Neural crest cell (in vitro differentiated cells): ENCODE measurements at places on chromosomes 5 and 9.
A peak's percentile ranks its signal among the peaks of the same experiment; 100 is the strongest.

GRCh38 chr9:969310-970150 lies 6.9 kb upstream of the DMRT3 start:
- H3K4me1 ChIP-seq, result peaks cover 19% of the 10 kb centered on the region
- H3K27me3 ChIP-seq, result peaks cover 99% of the 10 kb centered on the region
- DNase-seq, result no peak
- no peaks in the 10 kb centered on the region for H3K36me3 ChIP-seq
- no peak overlapping the region for H3K4me3 ChIP-seq

- H3K27ac ChIP-seq, result no peak overlapping the region
- H3K27me3 ChIP-seq, result no peaks in the 10 kb centered on the region
- no peak overlapping the region for H3K4me3 ChIP-seq
- H3K36me3 ChIP-seq, result no peaks in the 10 kb centered on the region
- H3K4me1 ChIP-seq, result peaks cover 15% of the 10 kb centered on the region
- no peak for DNase-seq
These were observed 761.6 kb upstream of the SEMA6A start for GRCh38 chr5:117336208-117336607.

- H3K4me1 ChIP-seq, result no peaks in the 10 kb centered on the region
- no peaks in the 10 kb centered on the region for H3K27me3 ChIP-seq
- no peaks in the 10 kb centered on the region for H3K36me3 ChIP-seq
- H3K4me3 ChIP-seq, result no peak overlapping the region
- no peak overlapping the region for H3K27ac ChIP-seq
- DNase-seq, result no peak
These were observed 148.9 kb downstream of the RXRA start for GRCh38 chr9:134475011-134475790.

DNA sequence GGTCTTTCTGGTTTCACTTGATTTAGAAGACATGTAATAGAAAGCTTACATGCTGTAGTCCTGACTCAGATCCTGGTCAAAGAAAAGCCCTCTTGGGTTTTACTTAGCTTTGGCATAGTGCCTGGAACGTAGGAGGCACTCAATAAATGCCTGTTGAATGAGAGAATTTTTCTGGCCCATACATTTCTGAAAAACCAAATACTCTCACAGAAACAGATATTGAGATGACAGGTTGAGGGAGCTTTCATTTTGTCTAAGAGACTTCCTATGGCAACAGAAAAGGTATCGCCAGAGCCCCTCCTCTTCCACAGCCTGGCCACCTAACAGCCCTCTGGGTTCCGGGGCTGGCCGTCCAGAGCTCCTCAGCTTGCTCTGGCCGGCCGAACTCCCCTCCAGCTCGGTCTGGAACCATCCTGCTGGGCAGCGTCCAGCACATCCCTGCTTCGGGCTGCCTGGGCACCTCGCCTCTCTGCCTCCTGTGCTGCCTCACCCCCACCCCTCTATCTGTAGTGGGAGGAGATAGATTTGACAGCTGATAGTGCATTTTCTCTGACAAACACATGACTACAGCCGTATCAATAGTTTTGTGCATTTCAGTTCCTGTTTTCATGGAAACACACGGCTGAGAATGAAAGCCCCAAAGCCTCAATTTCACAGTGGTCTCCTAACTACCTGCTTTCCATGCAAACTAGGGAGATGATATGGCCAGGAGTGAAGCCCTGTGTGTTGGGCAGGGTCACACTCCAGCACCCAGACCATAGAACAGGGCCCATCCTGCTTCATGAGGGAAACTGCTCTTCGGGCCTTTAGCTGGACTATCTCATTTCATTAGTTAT lies 1.1 kb downstream of the IL4 start:
- peaks cover 5% of the 10 kb centered on the region for H3K4me1 ChIP-seq
- DNase-seq, result no peak
- no peak overlapping the region for H3K27ac ChIP-seq
- no peak overlapping the region for H3K4me3 ChIP-seq
- no peaks in the 10 kb centered on the region for H3K36me3 ChIP-seq

DNA sequence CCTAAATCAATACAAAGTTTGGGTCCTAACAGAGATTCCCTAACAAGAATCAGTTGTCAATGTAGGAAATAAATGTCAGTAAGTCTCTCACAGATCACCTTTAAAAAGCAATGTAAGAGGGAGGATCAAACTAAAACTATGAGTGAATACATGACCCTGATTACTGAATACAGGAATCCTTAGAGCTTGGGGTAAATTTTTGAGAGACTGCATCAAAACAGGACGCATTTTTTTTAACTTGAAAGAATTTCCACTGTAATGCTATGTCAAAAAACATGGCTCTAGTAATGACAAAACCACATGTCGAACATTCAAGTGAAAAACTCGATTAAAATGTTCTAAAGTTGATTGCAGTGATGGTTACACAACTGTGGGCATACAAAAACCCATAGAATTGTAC lies 21.9 kb downstream of the ZDHHC21 start:
- peaks cover 11% of the 10 kb centered on the region for H3K36me3 ChIP-seq
- no peak overlapping the region for H3K4me3 ChIP-seq
- H3K4me1 ChIP-seq, result no peaks in the 10 kb centered on the region
- DNase-seq, result no peak
- H3K27ac ChIP-seq, result no peak overlapping the region

DNA sequence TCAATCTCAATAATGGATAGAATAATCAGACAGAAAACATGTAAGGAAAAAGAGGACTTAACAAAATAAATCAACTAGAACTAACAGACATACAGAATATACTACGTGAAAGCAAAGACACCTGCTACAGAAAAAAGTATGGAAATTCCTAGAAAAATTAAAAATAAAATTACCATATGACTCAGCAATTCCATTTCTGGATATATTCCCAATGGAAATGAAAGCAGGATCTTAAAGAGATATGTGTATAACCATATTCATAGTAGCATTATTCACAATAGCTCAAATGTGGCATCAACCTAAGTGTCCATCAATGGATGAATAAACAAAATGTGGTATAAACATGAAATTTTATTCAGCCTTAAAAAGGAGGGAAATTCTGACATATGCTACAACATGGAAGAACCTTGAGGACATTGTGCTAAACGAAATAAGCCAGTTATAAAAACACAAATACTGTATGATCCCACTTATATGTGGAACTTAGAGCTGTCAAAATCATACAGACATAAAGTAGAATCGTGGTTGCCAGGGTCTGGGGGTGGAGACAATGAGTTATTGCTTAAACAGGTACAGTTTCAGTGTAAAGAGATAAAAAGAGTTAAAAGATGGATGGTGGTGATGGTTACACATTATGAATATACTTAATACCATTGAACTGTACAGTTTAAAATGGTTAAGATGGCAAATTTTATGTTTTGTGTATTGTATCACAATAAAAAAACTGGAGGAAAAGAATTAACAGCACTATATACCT lies 6.9 kb downstream of the PLAA start:
- peaks cover 22% of the 10 kb centered on the region for H3K4me1 ChIP-seq
- H3K27me3 ChIP-seq, result no peaks in the 10 kb centered on the region
- no peak overlapping the region for H3K27ac ChIP-seq
- peaks cover 30% of the 10 kb centered on the region for H3K36me3 ChIP-seq
- no peak for DNase-seq

DNA sequence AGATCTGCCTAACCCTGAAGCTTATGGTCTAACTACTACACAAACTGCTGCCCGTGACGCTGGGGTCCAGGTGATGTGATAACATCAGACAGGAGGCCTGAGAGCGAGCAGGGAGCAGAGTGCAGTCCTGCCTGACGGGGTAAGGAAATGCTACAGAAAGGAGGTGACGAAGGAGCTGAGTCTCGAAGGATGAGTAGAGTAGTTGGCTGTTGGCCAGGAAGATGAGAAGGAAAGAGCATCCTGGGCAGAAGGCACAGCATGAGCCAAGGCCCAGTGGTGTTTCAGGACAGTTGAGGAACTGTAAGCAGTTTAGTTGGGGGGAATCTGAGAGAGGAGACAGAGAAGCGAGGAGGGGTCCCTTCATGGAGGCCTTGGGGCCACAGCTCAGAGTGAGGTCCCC lies 136.0 kb upstream of the TBC1D2 start:
- H3K27me3 ChIP-seq, result peaks cover 18% of the 10 kb centered on the region
- no peaks in the 10 kb centered on the region for H3K4me1 ChIP-seq

GRCh38 chr9:135221951-135222631 lies 134.6 kb downstream of the OLFM1 start:
- DNase-seq, result no peak
- H3K36me3 ChIP-seq, result no peaks in the 10 kb centered on the region
- peaks cover 16% of the 10 kb centered on the region for H3K4me1 ChIP-seq
- H3K27me3 ChIP-seq, result peaks cover 12% of the 10 kb centered on the region

DNA sequence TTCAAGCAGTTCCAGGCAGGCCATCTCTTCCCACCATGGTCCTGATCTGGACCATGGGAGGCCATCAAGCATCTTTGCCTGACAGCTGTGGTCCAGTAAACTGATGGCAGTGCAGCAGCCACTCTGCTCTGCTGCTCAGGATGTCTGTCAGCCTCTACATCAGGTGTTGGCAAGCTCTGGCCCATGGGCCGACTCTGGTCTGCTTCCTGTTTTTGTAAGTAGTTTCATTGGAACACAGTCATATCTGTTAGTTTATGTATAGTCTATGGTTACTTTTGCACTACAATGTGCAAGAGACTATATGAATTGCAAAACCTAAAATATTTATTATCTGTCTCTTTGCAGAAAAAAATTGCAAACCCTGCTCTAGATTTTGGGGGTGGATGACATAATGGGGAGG lies 225.0 kb downstream of the KCTD16 start:
- no peak for DNase-seq
- no peaks in the 10 kb centered on the region for H3K36me3 ChIP-seq
- no peaks in the 10 kb centered on the region for H3K4me1 ChIP-seq
- H3K27me3 ChIP-seq, result no peaks in the 10 kb centered on the region
- H3K4me3 ChIP-seq, result no peak overlapping the region

DNA sequence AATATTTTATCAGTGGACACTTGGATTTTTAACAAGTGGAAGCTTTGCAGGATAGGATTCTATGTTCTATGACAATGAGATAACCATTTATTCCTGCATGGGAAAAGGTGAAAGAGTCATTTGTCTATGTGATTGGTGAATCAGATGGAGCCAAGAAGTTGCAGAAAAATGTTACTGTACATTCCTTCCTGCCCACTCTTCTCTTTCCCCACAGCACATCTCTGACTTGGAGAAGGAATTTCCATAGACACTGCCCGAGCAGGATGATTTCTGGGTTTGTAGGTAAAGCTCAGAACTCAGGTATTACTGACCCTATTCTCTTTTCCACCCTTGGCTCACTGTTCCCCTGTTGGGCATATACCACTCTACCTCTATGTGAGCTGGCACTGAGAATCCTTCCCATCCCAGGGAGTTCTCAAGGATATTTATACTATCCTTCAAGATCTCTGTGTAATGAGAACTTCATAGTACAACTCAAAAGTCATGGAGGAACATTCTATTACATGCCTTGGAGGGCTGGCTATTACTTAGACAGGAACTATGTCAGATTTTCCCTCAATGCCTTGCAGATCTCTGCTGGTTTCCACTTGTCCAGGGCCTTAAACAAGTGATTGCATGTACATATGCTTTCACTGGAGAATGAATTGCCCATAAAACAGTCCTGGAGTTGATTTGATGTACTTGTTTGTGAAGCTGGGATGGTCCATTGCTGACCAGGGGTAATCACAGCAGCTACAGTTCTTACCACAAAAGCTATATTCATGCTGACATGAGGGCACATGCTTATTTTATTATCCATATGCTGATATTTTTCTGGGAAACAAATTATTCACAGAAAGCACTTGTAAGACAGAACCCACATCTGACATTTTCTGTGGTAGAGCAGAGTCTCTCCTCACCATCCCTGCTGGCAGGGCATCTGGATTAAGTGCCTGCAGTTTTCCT lies 24.1 kb downstream of the SLC1A3 start:
- peaks cover 8% of the 10 kb centered on the region for H3K36me3 ChIP-seq
- H3K4me1 ChIP-seq, result peaks cover 20% of the 10 kb centered on the region
- DNase-seq, result no peak
- no peak overlapping the region for H3K4me3 ChIP-seq
- peak overlapping the region; percentile 13 for H3K27ac ChIP-seq

DNA sequence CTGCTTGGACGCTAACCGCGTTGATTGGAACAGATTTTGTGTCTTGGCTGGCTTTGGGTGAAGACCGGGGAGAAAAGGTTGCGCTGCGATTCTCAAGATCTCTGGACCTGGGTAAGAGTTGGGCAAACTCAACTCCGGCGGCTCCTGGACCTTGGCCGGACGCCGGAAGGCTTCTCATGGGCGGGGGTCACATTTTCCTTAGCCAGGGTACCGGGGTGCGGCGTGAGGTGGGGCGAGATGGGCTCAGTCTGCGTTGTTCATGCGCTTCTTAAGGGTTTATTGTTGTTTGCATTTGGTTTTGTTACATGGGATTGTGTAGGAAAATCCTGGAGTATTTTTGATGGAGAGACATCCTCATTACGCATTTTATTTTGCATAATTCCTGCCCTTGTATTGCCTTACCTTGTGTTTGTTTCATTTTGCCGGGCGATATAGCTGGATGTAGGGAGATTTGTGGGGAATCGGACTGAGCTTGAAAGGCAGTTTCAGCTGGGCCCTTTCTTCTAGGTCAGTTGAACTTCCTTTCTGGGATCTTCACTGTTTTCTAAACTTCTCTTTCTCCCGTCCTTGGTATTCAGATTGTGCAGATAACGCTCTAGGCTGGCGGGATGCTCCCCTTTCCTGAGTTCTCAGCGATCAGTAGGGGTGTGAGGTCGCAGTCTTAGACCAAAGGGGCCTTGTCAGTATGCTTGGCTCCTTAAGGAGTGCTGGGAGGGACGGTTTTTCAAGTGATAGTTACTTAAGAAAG lies 524 bp downstream of the MEGF10 start:
- H3K27ac ChIP-seq, result peak overlapping the region; percentile 92
- H3K4me3 ChIP-seq, result peak overlapping the region; percentile 96
- peaks cover 4% of the 10 kb centered on the region for H3K36me3 ChIP-seq

DNA sequence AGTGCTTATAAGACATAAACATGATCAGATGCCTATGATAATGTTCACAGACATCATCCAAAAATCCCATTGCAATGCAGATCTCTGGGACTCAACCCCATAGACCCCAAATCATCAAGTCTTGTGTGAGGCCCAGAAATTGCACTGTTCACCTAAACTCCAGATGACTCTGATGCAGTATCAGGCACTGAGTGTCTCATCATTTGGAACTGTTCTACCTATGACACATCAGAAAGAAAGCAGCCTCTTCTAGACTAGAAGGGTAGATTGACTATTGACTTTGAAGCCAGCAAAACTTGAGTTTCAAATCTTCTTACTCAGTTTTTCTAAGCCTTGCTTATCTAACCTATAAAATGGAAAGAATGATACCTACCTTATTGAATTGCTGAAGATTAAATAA lies 58.7 kb upstream of the PAPPA start:
- H3K4me3 ChIP-seq, result no peak overlapping the region
- H3K36me3 ChIP-seq, result no peaks in the 10 kb centered on the region
- no peak for DNase-seq

GRCh38 chr9:70590315-70590677 lies 175.8 kb upstream of the KLF9 start:
- no peaks in the 10 kb centered on the region for H3K4me1 ChIP-seq
- no peaks in the 10 kb centered on the region for H3K27me3 ChIP-seq
- H3K27ac ChIP-seq, result no peak overlapping the region
- H3K4me3 ChIP-seq, result no peak overlapping the region
- no peaks in the 10 kb centered on the region for H3K36me3 ChIP-seq
- DNase-seq, result no peak
